ENCODE measurements at places on chromosomes 12 and 14.

- DNase-seq = no peak
These were observed 24.3 kb upstream of the CPM start for GRCh38 chr12:68957273-68957672.

DNA sequence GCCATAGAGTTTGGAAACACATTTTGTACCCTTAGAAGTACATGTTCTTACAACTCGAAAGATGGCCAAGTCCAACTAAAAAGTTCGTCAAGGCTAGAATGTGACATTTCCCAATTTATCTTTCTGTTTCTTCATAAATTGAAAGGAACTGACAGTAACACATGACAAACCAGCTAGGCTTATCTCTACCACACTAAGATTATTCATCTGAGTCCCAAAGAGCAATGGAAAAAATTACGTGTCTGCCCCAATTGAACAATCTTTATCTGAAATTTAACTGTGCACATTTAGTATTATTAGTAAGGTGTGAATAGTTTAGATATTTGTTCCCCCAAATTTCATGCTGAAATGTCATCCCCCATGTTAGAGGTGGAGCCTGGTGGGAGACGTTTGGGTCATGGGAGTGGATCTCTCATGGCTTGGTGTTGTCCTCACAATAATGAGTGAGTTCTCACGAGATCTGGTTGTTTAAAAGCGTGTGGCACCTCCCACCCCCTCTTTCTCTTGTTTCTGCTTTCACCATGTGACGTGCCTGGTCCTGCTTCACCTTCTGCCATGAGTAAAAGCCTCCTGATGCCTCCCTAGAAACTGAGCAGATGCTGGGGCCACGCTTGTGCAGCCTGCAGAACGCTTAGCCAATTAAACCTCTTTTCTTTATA, 13.3 kb downstream of the CPM start:
- DNase-seq = no peak

GRCh38 chr12:88242571-88242925, 100.4 kb downstream of the TMTC3 start:
- DNase-seq = no peak

GRCh38 chr14:55749201-55749812, 169.3 kb downstream of the KTN1 start:
- no peak for DNase-seq

- no peak for DNase-seq
These were observed 46.7 kb downstream of the BHLHE41 start for GRCh38 chr12:26077915-26078702.

GRCh38 chr14:92960706-92961566, 38.0 kb downstream of the CHGA start:
- DNase-seq = no peak

- no peak for DNase-seq
These were observed 200.9 kb downstream of the TMEM132C start for GRCh38 chr12:128467882-128468281.

- DNase-seq = no peak
These were observed 1063.8 kb downstream of the BCL11B start for GRCh38 chr14:98208211-98208611.

GRCh38 chr14:54796961-54797360, 105.7 kb downstream of the GCH1 start:
- no peak for DNase-seq

- DNase-seq = peak; percentile 19
These were observed 620 bp downstream of the PGAM5 start for GRCh38 chr12:132711080-132711843.

GRCh38 chr12:10031321-10031720, 839 bp downstream of the CLEC9A start:
- DNase-seq = no peak

- no peak for DNase-seq
These were observed 589.5 kb downstream of the NOVA1 start for GRCh38 chr14:26008290-26008689.

GRCh38 chr12:43241986-43242385, 310.0 kb downstream of the ADAMTS20 start:
- DNase-seq = no peak

DNA sequence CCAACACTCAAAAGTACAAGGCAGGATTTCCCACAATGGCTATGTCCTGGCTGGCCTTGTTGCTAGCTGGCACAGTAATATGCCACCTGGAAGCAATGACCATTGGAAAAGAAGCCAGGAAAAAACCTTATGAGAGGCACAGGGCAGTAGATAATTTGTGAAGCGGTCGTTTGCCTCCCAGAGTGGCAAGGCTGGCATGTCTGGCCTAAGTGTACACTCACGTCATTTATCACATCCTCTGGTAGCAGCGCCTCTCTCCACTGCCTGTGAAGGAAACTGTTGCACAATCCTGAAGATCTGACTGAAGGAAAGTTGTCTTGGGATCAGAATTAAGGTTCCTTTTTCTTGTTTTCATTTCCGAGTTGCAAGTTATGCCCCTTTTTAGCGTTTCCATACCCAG, 408.5 kb downstream of the ZFP36L1 start:
- no peak for DNase-seq

GRCh38 chr14:49853572-49854375, 1.2 kb upstream of the NEMF start:
- peak; percentile 84 for DNase-seq

DNA sequence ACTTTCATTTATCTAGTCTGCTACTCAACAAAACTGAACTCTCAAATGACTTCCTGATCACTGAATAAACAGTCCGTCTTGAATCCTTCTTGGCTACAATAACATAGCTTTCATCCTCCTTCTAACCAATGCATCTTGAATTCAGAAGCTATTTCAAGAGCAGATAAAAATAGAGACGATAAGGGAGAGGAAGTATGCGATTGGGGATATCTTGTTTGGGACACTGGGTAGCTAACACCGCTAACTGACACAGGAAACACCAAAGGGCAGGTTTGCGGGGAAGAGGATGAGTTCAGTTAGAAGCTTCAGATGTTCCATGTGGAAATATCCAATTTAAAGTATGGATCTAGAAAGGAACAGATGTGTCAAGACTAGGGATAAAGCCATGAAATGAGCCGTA, 102.5 kb downstream of the SLC41A2 start:
- DNase-seq = no peak

DNA sequence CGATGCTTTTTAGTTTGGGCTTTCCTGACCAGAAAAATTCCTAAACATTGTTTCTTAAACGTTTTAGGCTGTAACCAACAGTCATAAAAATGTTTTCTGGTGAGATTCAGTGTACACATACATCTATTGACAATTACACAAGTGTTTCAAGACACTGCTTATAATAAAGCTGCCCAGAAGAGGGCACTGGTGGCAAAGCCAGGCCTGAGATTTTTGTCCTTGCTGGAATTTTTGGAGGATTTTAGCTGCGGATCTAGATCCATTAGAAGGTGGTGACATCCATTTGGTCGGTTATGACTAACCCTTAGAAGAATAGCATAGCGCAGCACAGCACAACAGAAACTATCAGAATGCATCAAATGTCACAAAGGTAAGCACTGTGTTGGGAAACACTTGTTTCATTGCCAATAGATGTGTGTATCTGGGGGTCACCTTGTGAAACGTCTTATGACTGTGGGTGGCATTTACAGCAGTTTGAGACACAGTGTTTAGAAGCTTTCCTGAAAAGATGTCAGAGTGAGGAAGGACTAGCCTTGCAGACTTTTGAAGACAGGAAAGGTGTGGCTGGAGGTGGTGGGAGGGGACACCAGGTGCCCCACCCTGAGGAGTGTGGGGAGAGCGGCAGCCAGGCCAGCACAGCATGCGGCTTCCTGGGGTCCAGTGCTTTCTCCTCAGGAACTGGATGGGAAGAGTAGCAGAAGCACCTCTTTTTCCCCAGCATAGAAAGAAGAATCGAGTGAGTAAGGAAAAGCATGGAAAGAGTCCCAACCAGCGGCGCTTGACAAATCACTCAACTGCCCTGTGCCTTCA, 54.7 kb upstream of the FKBP4 start:
- DNase-seq = no peak

GRCh38 chr12:53101931-53102781, 1.1 kb upstream of the SOAT2 start:
- DNase-seq = no peak

GRCh38 chr14:87524011-87524410, 469.0 kb downstream of the GALC start:
- no peak for DNase-seq

DNA sequence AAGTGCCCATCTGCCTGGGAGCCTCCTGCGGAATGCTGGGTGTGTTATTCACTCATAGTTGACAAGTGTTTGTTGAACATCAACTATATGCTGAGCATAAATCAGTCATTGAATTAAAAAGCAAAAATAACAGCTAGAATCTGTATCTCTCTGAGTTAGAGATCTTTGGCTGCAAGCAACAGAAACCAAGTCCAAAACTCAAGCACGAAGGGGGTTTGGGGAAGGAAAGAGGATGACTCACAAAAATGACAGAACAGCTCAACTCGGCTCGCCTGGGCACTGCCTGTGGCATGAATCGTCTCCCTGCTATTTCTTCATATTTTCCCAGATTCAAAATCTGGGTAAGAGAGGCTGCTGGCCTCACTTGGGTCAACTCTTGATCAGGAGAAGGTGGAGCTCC, 72.6 kb upstream of the NCOR2 start:
- no peak for DNase-seq

DNA sequence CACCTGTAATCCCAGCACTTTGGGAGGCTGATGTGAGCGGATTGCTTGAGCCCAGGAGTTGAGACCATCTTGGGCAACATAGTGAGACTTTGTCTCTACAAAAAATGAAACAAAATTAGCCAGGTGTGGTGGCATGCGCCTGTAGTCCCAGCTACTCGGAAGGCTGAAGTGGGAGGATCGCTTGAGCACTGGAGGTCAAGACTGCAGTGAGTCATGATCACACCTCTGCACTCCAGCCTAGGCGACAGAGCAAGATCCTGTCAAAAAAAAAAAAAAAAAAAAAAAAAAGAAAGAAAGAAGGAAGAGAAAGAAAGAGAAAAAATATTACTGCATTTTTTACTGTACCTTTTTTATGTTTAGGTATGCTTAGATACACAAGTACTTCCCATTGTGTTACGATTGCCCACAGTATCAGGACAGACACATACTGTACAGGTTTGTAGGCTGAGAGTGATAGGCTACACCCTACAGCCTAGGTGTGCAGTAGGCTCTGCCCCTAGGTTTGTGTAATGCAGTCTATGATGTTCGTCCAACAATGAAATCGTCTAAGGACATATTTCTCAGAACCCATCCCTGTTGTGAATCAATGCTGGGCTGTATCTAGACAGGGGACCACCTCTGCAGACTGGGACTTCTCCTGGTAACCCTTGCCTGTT, 160.4 kb upstream of the PWP1 start:
- no peak for DNase-seq

GRCh38 chr14:103022002-103022684, 35.2 kb downstream of the CDC42BPB start:
- DNase-seq = no peak

DNA sequence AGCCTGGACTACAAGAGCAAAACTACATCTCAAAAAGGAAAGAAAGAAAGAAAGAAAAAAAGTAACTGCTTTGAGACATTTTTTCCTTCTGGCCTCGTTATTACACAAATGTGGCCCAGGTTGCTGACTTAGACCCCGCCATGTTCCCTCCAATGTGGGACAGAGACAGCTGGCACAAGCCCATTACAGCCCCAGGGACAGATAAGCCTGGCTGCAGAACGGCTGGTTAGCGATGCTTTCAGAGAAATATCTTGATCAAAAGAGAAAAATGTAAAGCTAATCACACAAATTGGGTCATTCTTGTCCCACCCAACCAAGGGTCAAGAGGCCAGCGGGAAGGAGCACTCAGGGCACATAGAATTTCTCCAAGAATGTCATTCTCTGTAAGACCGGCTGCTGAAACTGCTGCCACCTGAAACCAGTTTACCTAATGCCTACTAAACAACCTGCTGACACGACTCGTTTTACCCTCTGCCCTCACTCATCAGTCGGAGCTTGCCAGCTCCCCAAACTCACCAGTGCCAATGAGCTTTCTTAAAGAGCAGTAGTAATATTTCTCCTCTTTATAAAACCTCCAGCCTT, 63.1 kb downstream of the TNFAIP2 start:
- no peak for DNase-seq

DNA sequence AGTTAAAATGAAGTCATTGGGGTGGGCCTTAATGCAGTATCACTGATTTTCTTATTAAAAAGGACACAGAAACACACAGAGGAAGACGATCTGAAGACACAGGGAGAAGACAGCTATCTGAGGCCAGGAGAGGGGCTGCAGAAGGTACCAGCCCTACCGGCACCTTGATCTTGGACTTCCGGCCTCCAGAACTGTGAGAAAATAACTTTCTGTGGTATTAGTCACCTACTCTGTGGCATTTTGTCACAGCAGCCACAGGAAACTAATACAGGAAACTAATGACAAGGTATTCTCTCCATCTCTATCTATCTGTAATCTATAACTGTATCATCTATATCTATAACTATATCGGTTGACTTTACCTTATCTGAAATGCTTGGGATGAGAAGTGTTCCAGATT, 1149.5 kb downstream of the BCL11B start:
- DNase-seq = peak; percentile 19

DNA sequence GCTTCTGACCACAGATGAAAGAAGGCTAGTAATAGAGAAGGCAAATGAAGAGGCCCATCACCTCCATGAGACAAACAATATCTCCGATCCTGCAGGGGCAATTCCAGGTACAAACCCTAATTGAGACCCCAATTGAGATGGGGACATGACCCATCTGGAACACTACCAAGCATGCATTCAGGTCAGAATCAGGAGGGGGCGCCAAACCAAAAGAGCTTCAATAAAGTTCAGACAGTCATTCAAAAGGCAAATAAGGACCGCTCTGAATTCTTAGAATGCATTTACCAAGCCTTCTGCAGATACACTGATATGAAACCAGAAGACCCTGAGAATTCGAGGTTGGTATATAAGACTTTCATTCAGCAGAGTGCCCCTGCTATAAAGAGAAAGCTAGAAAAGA, 10.2 kb upstream of the EDDM3B start:
- DNase-seq = peak; percentile 50

DNA sequence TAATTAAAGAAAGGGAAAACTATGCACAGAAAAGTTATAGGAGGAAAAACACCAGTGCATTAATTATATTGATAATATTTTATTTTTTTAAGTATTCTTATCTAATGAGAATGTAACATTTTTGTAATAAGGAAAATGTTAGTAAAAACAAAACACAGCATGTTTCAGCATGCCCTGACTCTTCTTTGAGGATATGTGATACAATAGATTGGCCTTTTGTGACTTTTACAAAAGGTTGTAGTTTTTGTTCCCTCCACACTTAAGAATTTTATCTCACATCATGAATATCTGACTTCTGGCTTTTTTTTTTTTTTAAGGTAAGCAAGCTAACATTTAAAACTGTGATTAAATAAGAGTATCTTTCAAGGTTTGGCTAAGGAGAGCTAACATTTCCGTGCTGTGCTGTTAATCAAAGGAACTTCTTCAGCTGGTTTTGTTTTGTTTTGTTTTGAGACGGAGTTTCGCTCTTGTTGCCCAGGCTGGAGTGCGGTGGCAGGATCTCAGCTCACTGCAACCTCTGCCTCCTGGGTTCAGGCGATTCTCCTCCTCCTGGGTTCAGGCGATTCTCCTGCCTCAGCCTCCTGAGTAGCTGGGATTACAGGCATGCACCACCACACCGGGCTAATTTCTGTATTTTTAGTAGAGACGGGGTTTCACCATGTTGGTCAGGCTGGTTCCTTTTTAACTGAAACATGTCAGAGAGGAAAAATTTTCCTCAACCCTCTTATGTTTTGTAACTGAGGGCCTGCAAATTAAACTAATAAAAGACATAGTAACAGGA, 30.8 kb upstream of the RESF1 start:
- peak; percentile 43 for DNase-seq

GRCh38 chr14:89317051-89317691, 99.9 kb downstream of the FOXN3 start:
- DNase-seq = no peak
